Kidney capillary endothelial cell (primary cell): ENCODE measurements at places on chromosomes 7 and 10.

GRCh38 chr10:60271319-60272040 lies 118.2 kb downstream of the ANK3 start:
- no peak for DNase-seq

GRCh38 chr7:134625550-134625949 lies 21.1 kb upstream of the BPGM start:
- no peak for DNase-seq

DNA sequence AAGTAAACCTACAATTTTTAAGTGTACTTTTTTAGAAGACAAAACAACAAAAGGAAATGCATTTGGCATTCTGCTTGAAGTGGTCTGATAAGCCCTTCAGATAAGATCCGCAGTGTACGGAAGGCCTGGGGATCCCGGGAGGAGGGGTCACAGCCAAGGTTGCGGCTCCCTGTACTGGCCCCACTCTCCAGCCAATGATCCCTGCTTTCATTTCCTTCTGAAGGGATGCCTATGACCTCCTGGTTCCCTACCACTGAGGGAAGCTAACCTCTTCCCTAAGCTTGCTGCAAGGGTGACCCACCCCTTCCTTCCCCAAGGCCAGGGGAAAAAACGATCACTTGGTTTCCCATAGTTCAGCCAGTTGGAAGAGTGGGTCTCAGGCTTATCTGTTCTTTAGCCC lies 5.3 kb downstream of the DENND2A start:
- no peak for DNase-seq

- DNase-seq = no peak
Observed at GRCh38 chr10:132383751-132384196, 13.2 kb upstream of the PWWP2B start.

DNA sequence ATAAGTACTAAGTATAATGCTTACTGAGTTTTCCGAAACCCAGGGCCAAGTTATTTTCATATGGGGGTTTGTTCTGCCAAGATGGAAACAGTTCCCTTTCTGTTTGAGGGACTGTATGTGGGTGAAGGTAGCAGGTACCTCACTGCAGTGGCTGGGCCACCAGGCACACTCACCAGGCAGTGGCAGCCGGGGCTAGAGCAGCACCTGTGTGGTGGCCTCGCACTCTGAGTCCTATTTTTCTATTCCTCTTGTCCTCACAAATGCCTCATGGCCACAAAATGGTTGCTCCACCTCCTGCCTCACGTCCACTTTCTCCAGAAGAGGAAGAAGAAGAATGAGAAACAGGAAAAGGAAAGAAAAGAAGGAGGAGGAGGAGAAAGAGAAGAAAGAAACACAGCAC lies 167.3 kb upstream of the SHH start:
- DNase-seq = no peak

DNA sequence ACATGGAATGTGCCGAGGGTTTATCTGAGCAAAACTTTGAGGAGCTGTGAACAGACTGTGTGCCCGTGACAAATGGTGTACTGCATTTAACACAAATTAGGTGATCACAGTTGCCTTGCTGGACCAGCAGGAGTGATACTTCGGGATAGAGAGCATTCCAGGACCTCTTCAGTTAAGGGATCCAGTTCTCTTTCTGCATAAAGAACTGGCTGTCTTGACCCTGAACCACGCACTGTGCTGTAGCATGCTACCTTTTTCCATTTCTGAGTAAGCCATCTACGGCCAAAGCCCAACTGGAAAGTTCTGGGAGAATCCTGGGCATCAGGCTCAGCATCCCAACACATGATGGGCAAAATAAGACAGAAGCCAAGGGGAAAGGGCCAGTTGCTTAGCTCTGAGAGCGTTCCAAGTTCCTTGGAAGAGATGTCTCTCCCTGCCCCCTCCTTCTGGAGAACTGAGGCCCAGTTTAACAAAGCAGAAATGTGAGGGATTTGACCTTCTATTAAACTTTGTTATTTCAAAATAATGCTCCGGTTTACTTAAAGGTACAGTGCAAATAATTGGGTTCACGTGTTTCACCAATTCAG lies 37.9 kb upstream of the ADD3 start:
- DNase-seq = no peak

DNA sequence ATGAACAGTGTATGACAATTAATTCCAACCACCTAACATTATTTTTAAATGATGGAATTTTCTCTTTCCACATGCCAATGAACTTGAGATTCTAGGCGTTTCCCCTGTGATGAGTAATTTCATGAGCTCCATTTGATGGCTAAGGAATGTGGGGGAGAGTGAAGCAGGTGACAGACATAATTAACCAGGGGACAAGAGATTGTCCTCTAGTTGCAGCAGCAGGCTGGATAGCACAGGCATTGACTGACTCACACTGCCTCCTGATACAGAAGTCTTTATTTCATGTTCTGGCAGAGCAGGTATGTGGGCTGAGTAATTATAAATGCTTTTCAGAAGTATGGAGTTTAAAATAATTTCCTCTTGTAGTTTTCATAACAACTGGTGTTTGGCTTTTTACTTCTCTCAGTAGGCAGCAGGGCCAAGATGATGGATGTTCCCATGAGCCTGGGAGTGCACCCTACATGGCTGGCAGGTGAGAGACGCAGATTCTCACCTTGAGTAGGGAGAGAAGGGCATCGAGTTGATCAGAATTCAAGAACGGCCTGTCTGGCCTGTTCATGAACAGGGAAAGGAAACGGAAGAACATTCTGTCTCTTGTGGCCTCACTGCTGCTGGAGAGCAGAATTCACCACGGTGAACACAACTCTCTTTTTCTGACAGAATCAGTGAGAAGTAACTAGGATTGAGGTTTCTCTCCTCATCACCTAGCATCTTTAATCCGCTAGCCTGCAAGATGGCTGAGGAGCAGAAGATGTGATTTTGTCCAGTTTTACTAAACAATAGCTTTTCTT lies 118.8 kb downstream of the AOAH start:
- DNase-seq = no peak

DNA sequence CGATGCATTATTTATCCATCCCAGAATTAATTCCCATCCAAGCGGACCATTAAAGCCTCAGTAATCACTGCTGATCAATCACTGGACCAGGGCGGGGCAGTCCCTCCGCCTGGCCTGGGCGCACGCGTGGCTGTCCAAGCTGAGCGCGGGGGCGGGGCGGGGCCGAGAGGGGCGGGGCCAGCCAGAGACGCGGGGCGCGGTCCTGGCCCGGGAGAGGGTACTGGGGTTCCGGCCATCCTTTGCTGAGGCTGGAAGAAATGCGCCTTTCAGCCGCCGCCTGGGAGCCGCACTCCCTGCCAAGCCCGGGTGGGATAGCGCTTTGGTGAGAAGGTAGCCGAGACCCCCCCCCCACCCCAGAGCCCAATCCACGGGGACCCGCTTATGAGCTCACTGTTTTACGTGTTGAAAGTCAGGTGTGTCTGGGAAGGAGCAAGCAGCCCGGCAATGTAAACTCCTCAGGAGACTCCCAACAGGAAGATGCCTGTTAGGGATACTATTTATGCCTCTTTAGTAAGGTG lies at the start of gene ARHGAP22:
TSS of gene ARHGAP22 (minus strand) at position 83 of the 518 bp plus-strand sequence. CDS start 277 bp downstream, outside the sequence.
- DNase-seq = peak; percentile 58

GRCh38 chr7:102897856-102898531 lies 14.8 kb upstream of the LRRC17 start:
- no peak for DNase-seq

GRCh38 chr7:3821488-3821887 lies 520.4 kb downstream of the SDK1 start:
- DNase-seq = no peak

DNA sequence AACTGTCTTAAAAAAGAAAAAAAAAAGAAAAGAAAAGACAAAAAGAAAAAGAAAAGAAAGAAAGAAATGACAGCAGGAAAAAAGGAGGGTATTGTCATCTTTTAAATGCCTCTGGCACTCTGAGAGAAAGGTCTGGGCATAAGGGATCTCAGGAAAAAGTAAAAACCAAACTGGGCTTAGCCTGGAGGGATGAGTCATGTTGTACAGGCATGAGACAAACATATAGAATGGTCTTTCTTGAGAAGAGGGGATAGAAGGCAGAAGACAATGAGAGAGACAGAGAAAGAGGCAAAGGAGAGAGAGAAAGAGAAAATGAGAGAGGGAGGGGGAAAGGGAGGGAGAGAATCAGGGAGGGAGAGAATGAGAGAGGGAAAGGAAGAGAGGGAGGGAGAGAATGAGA lies 32.3 kb upstream of the KCNMA1 start:
- DNase-seq = no peak

DNA sequence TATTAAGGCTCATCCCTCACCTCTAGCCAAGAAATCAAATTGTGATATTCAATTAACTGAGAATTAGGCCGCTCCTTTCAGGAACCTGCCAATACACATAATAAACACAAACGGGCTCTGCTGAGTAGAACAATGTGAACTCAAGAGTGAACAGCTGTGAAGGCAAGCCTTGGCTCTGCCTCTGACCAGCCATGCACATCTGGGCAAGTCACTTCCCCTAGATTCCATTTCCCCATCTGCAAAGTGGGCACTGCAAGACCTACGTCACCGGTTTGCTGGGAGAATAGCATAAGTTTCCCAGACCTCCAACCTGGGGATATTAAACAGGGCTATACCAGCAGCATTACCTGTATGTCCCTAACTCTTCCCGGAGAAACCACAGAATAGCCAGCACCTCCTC lies 355.2 kb downstream of the TNS3 start:
- no peak for DNase-seq

GRCh38 chr7:26853788-26854393 lies 10.5 kb downstream of the SKAP2 start:
- peak; percentile 58 for DNase-seq

DNA sequence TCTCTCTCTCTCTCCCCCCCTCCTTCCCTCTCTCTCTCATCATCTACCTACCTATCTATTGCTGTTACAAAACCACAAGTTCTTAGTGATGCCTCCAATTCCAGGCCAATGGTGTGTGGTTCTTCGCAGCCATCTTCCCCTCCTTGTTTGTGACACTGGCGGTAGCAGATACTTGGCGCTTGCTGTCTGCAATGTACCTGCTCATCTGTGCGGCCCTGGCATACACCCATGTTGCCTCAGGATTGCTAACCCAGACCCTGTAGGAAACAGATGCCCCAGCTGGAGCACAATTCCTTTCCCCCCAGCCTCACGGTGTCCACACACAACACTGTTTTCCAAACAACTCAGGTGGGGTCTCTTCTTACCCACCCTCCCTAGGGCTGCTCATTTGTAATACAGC lies 13.6 kb upstream of the DPYSL4 start:
- no peak for DNase-seq

GRCh38 chr10:7314170-7314569 lies 96.7 kb downstream of the SFMBT2 start:
- no peak for DNase-seq

DNA sequence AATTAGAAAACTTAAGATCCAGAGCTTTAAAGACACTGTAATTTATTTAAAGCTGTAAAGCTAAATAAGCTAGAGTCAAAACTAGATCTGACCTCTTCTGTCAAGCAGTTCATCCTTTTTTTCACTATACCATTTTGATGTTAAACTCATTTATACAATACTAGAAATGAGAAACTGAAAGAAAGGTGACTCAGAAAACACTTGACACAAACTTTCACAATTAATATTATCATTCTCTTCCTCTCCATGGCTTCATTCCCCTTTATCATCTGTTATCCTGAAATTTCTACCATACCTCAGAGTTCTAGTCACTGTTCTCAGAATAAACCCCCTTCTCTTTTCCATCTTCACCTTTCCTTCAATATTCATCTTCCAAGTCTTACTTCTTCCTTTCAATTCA lies 1.3 kb downstream of the FIGNL1 start:
- no peak for DNase-seq

DNA sequence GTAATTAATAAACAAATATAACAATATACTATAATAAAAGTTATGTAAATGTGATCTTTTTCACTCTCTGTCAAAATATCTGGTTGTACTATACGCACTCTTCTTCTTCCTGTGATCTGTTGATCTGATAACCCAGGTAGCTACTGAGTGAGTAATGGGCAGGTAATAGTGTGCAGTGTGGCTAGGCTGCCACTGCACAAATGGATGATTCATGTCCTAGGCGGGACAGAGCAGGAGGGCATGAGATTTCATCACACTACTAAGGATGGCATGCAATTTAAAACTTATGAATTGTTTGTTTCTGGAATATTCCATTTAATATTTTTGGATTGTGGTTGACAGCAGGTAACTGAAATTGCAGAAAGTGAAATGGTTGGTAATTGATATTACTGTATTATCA lies 44.5 kb downstream of the TAS2R16 start:
- DNase-seq = no peak

DNA sequence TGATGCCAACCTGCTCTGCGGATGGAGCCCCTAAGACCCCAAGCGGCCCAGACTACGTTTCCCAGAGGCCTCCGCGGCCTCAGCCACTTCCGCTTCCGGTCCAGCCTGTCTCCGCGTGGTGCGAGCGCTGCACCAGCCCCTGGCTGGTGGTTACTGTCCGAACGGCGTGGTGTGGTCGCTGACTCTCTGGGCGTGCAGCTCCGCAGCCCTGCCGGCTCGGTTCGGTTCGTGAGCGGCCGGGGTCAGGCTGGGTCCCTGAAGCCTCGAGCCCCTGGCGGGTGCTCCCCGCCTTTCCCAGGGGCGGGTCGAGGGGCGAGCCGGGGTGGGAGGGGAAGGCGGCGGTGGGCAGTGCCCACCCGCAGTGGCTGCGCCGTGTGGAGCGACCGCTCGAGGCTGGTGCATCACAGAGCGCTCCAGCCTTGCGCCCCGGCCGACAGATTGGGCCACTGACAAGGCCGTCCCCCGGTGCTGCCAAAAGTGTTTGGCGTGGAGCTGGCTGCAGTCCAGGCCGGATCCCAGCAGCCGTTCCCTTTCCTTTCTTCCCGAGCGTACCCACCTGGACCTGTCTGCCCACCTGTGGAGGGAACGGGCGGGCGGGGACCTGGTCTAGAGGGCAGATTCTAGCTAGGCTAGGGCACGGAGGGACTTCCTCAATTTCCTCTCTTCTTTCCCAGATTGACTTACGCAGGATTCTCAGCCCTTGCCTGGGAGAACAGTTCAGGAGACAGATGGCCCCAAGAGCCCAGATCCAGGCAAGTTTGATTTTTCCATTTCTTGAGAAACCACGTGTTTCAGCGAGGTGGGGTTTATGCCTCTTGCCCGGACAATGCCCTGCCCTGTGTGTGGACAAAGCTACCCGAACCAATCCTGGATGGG lies at the start of gene ZNF485:
TSS of gene ZNF485 (plus strand) at position 116 of the 876 bp plus-strand sequence. CDS start at position 729, 613 bp downstream.
- DNase-seq = peak; percentile 44

GRCh38 chr10:77927402-77928246 lies 1.1 kb upstream of the DLG5 start:
- no peak for DNase-seq

GRCh38 chr7:80018941-80019808 lies 115.5 kb upstream of the GNAI1 start:
- peak; percentile 47 for DNase-seq

- no peak for DNase-seq
Observed at GRCh38 chr10:48296576-48297098, 9.8 kb upstream of the MAPK8 start.
